NCI-H2029 (cell line): ENCODE measurements at places on chromosomes 2 and 18.

GRCh38 chr18:61034580-61034979 is 298.6 kb upstream of the CDH20 start:
- no peak for DNase-seq

DNA sequence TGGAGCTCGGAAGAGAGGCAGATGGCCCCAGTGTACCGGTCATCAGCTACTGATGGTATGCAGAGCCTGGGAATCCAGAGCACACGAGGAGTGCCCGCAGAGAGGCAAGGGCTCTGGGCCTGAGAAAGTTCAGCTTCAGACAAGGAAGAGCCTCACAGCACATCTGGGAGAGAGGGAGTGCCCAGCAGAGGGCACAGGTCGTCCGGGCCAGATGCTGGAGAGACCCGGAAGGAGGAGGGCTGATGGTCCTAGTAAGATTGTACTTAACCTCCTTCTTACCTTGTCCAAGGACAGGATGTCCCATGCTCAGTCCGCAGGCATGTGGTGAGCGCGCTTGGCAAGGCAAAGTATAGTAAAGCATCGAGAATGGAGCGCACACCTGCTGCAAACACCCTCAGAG is 24.4 kb upstream of the CHMP1B start:
- no peak for DNase-seq

GRCh38 chr18:8912348-8913326 is 189.9 kb upstream of the NDUFV2 start:
- no peak for DNase-seq

- no peak for DNase-seq
Observed at GRCh38 chr18:36950282-36950681, 121.4 kb downstream of the KIAA1328 start.

GRCh38 chr2:11127761-11128160 is 27.5 kb upstream of the SLC66A3 start:
- peak; percentile 83 for DNase-seq

DNA sequence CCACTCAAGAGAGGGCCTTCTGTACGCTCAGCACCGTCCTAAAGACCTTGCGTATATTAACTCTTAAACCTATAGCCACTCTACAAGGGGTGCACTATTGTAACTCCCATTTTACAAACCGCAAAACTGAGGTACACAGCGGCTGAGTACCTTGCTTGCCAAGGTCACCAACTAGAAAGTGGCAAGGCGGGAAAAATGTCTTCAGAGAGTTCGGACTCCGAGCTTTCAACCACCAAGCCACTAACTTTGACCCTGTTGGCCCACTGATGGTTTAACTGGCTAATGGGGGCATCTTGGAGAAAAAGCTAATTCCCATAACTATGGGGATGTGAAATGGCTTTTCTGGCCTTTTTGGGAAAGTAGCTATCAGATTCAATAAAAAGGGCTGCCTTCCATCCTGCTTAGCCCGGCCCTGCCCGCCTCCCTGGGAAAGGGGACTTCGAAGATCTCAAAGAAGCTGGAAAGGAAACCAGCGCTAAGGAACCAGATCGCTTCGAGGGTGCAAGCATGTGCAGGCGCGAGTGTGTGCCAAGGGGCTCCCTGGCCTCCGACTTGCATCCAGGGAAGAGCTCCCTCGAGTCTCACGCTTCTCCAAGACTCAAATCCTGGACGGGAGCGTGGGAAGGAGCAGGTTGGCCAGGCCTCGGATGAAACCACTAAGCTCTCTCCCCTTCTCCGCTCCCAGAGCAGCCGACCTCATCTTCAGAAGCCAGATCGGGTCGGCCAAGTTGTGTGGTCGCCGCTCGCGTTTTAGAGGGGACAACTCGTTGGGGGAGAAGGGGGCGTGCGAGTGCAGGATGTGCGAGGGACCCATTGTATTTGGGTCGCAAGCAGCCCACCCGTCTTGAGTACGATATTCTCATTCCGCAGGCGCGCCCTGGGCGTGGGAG is 2.2 kb upstream of the SP5 start:
- no peak for DNase-seq

DNA sequence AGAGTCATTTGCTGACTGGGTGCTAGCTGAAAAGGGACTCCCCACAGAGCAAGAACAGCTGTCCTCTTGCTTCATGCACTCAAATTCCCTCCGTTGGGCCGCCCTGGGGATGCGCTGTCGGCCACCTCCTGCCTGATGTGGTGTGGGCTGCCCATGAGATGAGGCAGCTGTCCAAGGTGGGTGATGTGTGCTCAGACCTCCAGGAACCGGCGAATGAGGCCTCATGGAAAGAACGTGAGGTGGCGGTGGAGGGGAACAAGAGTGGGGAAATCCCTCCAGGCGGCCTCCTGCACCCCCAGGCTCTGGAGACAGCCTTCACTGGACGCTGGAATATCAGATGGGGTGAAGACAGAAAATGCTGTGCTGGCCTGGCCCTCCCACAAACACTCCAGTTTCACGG is 79.8 kb downstream of the LONRF2 start:
- DNase-seq: no peak

DNA sequence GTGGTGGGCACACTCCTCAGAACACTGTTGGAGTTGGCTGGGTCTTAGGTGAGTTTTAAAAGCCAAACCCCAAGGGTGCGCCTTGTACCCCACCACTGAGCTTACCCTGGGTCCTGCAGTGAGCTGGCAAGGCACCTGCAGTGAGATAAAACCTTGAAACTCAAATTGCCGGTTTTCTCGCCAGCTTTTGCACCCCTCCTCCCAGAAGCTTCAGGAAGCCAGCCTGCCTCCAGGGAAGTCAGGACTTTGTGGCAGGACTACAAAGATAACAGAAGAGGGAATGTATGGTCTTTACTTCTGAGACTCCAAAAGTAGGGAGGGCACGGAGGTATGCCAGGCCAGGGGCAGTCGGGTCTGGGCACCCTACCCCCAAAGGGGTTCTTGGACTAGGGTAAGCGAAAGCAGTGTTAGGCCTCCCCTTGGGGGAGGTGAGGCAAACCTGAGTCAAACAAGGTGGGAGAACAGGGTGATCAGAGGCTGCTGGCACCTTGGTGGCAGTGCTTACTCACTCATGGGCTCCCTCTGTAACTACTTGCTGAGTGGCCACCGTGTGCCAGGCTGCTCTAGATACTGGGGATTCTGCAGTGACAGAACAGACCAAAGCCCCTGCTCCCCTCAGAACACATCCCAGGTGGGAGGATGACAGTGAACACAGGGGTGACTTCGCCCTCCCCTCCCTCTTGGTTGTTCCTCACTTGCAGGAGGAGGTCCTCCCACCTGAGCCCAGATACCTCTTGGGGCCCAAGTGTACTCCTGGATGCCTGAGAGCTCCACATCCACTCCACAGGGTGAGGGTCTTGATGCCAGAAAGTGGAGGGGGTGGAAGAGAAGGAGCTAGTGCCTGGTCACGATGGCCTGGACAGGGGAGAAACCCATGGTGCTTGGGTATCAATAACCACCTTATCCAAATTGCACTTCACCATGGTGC is 69.3 kb upstream of the RGPD5 start:
- no peak for DNase-seq

DNA sequence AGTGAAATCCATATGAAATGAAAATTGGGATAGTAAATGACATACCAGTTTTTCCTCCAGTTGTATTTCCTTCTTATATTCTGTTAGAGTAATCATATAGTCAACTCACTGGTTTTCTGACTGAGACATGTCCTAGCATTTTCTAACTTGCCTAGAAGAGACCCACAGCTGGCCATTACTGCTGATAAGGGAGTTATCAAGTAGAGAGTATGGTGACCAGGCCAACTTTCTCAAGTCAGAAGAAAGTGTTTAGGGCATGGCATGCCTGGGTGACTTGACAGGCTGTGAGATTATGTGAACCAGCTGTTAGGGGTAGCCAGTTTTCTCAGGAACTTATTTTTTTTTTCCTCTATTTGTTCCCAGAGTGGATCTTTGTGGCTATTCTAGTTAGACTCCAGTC is 81.2 kb downstream of the GPD2 start:
- no peak for DNase-seq

GRCh38 chr2:165697748-165698443 is 96.2 kb downstream of the GALNT3 start:
- no peak for DNase-seq

DNA sequence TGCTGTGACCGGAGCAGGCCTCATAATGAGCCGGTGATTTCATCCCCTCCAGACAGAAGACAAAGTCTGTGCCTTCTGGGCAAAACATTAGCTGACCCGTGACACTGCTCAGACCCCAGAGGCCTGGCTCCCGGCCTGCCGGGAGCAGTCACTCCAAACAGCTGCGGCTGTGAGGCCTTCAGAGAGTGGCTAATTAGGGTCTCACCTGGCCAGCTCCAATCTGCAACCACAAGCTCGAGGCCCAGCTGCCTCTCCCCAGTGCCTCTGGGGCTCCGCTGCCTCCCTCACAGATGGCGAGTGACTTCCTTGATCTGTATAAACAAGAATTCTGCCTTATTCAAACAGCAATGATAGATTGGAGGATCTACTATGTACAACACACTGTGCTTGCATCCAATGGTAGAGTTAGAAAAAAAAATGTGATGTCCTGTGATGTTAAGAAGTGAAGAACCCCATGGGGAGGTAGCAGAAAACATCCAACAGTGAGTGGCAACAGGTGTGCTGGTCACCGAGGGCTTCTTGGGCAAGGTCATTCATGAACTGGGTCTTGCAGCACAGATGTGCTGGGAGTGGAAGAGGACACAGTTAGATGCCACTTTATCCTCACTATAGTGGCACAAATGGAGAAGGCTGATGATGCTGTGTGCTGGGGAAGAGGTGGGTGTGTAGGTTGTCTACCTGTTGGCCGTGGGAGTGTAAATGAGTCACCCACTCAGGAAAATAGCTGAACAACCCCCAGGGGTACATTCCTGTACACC is 98.2 kb upstream of the ASAP2 start:
- peak; percentile 27 for DNase-seq

GRCh38 chr2:71348302-71348701 is 16.7 kb downstream of the ZNF638 start:
- DNase-seq: no peak

DNA sequence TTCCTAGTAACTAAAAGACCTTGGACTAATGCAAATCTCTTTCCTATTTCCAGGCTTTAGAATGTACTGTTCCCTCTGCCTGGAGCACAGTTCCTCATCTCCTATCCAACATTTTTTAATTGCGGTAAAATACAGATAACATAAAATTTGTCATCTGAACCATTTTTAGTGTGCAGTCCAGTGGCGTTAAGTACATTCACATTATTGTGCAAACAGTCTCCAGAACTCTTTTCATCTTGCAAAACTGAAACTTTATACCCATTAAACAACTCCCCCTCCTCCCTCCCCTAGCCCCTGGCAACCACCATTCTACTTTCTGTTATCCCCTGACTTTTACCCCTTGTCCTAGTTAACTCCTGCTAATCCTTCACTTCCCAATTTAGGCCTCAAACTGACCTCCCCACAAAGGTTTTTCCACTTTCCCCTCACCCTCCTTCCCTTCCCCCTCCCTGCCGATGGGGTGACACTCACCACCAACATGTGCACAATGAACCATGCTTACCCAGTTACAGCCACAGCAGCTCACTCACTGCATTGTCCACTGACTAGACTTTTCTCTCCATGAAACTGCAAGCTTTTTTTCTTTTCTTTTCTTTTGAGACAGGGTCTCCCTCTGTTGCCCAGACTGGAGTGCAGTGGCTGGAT is 54.8 kb downstream of the KIAA2012 start:
- DNase-seq: no peak

DNA sequence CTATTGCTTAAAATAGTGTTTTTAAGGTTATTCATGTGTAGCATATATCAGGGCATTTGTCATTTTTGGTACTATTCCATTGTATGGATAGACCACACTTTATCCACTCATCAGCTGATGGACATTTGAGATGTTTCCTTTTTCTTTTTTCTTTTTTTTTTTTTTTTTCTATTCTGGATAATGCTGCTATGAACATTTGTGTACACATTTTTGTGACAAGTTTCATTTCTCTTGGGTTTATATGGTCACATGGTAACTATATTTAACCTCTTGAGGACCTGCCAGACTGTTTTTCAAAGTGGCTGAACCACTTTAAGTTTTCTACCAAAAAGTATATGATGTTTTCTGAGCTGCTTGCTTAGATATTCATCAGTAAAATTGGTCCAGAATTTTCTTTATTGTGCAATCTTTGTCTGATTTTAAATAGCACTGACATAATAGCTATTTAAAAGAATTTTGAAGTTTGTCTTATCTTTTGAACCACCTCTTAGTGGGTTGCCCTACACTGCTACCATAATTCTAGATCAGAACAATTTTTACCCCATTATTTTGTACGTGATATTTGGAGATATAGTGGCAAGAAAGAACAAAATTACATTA is 219.4 kb upstream of the SIX3 start:
- no peak for DNase-seq

- DNase-seq: no peak
Observed at GRCh38 chr18:10070561-10071000, 156.8 kb downstream of the VAPA start.

GRCh38 chr2:178764097-178764496 is 43.1 kb downstream of the TTN start:
- no peak for DNase-seq

- no peak for DNase-seq
Observed at GRCh38 chr2:36613801-36614200, 15.8 kb upstream of the FEZ2 start.

DNA sequence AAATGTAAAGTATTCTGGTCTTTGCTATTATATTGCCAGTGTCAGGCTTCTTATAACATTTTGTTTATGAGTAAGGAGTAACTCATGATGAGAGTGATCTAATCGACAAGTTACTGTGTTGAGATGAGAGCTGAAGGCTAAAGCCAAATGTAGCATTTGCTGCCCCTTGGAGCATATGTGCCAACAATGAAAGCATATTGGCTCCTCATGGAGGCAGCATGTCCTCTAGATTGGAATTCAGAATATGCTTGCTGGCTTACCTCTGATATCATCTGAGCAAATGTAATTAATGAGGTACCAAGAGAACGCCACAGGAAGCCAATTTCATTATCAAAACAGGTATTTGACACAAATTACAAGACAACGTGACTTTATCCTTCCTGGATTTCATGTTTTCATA is 781.1 kb upstream of the FSHR start:
- DNase-seq: no peak

DNA sequence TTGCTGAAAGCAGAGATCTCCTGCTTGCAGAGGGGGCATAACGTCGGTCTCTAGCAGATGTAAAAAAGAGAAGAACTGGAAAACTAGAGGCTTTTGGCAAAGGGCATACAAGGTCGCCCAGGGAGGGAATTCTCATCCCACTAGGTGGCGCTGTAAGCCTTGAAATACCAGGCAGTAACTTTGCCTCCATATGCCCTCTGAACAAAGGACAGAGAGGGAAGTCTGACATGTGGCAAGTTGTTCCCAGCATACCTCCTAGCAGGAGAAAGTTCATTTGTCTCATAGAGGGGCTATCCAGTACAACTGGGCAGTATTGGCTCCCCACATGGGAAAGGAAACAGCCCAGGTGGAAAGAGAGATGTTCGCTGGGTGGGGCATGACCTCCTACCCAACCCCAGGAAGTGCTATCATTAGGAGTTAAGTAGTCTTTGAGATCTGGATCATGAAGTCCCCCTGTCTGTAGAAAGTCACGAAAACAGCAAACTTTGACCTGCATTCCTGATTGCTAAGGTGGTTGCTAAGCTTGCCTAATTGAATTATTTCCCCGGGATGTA is 39.9 kb downstream of the STK17B start:
- peak; percentile 1 for DNase-seq

GRCh38 chr2:105917226-105917625 is 172.5 kb downstream of the NCK2 start:
- no peak for DNase-seq

GRCh38 chr2:74548900-74549826 is 4.6 kb downstream of the LOXL3 start:
- DNase-seq: no peak
